Muscle of leg (tissue), 16 donors: ENCODE measurements at places on chromosomes 4 and X. TPM values are rescaled to one million over a fixed set of nuclear protein-coding genes. Genes with fewer than 3 reads are reported as not detected.

NDNF gene
- total RNA-seq = 12.0 TPM

NLGN4X gene
- 3.1 TPM for total RNA-seq

ATP2B3 gene
- 0.18 TPM for total RNA-seq

TMA16 gene
- 29.6 TPM for total RNA-seq

CTAG1A gene
- total RNA-seq = not detected

S100G gene
- not detected for total RNA-seq

SYTL4 gene
- 3.0 TPM for total RNA-seq

H2AZ1 gene
- 168 TPM for total RNA-seq

SLC2A9 gene
- 2.4 TPM for total RNA-seq

MAGEA10 gene
- not detected for total RNA-seq

TBX22 gene
- not detected for total RNA-seq

MAGIX gene
- total RNA-seq = 2.6 TPM

TEX13B gene
- total RNA-seq = not detected

NSG1 gene
- total RNA-seq = 0.75 TPM

TCEAL5 gene
- total RNA-seq = 2.9 TPM

F11 gene
- total RNA-seq = not detected

NAP1L2 gene
- 1.3 TPM for total RNA-seq

PDZD4 gene
- total RNA-seq = 1.6 TPM

FHIP1A gene
- total RNA-seq = 11.0 TPM

ASB9 gene
- total RNA-seq = 3.6 TPM

CSAG3 gene
- total RNA-seq = not detected

PSMD10 gene
- 55.8 TPM for total RNA-seq

GPR173 gene
- total RNA-seq = 4.4 TPM

PAGE2 gene
- not detected for total RNA-seq

BMX gene
- 2.2 TPM for total RNA-seq

CLNK gene
- 0.04 TPM for total RNA-seq

PCSK1N gene
- total RNA-seq = not detected

IL2 gene
- total RNA-seq = not detected

MAPK10 gene
- 1.9 TPM for total RNA-seq

FAM13A gene
- 39.7 TPM for total RNA-seq

TLR7 gene
- total RNA-seq = 0.66 TPM
